ENCODE measurements at places on chromosomes 16 and 17. TPM values are rescaled to one million over a fixed set of nuclear protein-coding genes. Genes with fewer than 3 reads are reported as not detected.
A peak's percentile ranks its signal among the peaks of the same experiment; 100 is the strongest.

GRCh38 chr16:7025616-7026190 is 306.9 kb upstream of the RBFOX1 start:
- peak; percentile 52 for DNase-seq
- H3K4me1 ChIP-seq = no peaks in the 10 kb centered on the region
- H3K4me3 ChIP-seq = no peak overlapping the region
- no peaks in the 10 kb centered on the region for H3K36me3 ChIP-seq
- H3K27me3 ChIP-seq = no peaks in the 10 kb centered on the region

DNA sequence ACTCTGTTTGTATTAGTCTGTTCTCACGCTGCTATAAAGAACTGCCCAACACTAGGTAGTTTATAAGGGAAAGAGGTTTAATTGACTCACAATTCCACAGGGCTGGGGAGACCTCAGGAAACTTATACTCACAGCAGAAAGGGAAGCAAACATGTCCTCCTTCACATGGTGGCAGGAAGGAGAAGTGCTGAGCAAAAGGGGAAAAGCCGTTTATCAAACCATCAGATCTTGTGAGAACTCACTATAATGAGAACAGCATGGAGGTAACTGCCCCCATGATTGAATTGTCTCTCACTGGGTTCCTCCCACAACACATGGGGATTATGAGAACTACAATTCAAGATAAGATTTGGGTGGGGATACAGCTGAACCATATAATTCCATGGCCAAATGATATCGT is 30.9 kb downstream of the ABCC1 start:
- H3K4me1 ChIP-seq = no peaks in the 10 kb centered on the region
- H3K27me3 ChIP-seq = no peaks in the 10 kb centered on the region
- H3K4me3 ChIP-seq = no peak overlapping the region
- H3K36me3 ChIP-seq = peaks cover 12% of the 10 kb centered on the region

Gene ZG16
- total RNA-seq = not detected

- H3K36me3 ChIP-seq = peaks cover 55% of the 10 kb centered on the region
- no peak overlapping the region for H3K27ac ChIP-seq
- H3K27me3 ChIP-seq = no peaks in the 10 kb centered on the region
Observed at GRCh38 chr17:67171560-67171959, 73.4 kb downstream of the HELZ start.

Gene NPW
- total RNA-seq = not detected

- no peaks in the 10 kb centered on the region for H3K27me3 ChIP-seq
- H3K27ac ChIP-seq = peak overlapping the region; percentile 30
- no peak for DNase-seq
- H3K36me3 ChIP-seq = no peaks in the 10 kb centered on the region
- H3K4me1 ChIP-seq = peaks cover 37% of the 10 kb centered on the region
Observed at GRCh38 chr16:325375-326145, 27.0 kb downstream of the AXIN1 start.

DNA sequence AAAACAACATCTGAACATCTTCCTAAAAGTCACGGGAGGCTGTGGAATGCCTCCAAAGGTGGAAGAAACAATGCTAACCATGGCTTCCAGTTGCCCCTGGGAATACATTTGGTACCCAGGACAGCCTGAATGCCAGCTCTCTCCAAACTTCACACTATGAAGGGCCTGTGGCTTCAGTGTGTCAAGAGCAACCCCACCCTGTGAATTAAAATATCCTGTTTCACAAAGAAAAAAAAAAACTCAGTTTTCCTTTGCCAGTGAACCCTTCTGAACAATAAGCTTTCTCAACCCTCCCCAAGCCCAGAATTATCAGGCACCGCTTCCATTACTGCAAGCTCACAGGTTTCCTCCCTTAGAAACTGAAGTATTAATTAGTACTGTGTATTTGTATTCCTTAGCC is 69.8 kb downstream of the SLC39A11 start:
- no peaks in the 10 kb centered on the region for H3K36me3 ChIP-seq
- no peak for DNase-seq
- H3K4me1 ChIP-seq = no peaks in the 10 kb centered on the region
- no peaks in the 10 kb centered on the region for H3K27me3 ChIP-seq

DNA sequence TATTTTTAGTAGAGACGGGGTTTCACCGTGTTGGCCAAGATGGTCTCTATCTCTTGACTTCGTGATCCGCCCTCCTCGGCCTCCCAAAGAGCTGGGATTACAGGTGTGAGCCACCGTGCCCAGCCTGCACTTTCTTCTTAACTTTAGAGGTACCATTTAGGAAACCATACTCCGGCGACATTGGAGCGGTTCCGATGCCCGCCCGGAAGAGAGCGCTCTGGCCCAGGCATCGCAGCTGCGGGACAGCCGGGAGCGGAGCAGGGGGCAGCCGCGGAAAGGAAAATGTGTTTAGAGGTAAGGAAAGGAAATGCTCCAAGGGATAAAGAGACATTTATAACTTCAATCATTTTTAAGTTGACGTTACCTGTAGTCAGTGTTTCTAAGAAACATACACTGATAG is 6.0 kb upstream of the HS3ST3B1 start:
- no peak for DNase-seq
- peaks cover 83% of the 10 kb centered on the region for H3K27me3 ChIP-seq
- H3K27ac ChIP-seq = no peak overlapping the region

GRCh38 chr17:13631529-13631928 is 29.8 kb upstream of the HS3ST3A1 start:
- no peak overlapping the region for H3K4me3 ChIP-seq
- H3K27ac ChIP-seq = no peak overlapping the region
- no peaks in the 10 kb centered on the region for H3K27me3 ChIP-seq
- no peak for DNase-seq
- H3K36me3 ChIP-seq = no peaks in the 10 kb centered on the region
- no peaks in the 10 kb centered on the region for H3K4me1 ChIP-seq

- H3K27me3 ChIP-seq = no peaks in the 10 kb centered on the region
- H3K4me3 ChIP-seq = no peak overlapping the region
- H3K36me3 ChIP-seq = no peaks in the 10 kb centered on the region
- no peaks in the 10 kb centered on the region for H3K4me1 ChIP-seq
- DNase-seq = no peak
Observed at GRCh38 chr17:46722662-46723285, 95.7 kb downstream of the WNT3 start.

Gene SULT1A1
- total RNA-seq = 40.6 TPM

Gene IRX5
- not detected for total RNA-seq

GRCh38 chr17:80082403-80083135 is 18.8 kb upstream of the GAA start:
- H3K27ac ChIP-seq = no peak overlapping the region
- H3K4me3 ChIP-seq = no peak overlapping the region
- H3K4me1 ChIP-seq = no peaks in the 10 kb centered on the region
- no peaks in the 10 kb centered on the region for H3K27me3 ChIP-seq
- peak; percentile 60 for DNase-seq

DNA sequence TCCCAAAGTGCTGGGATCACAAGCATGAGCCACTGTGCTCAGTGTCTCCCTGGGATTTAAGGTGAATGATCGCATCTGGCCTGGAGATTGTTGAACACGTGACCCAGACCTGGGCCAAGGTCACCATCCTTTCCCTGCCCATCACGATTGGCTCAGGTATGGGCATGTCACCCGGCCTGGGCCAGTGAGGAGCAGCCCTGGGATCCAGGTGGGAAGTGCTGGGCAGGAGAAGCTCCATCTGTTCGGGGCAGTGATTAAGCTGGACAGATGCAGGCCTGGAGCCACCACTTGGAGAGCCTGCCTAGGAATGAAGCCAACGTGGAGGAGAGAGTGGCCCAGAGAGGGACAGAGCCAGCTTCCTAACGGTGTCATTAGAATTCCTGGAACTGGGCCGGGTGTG is 6.8 kb downstream of the LAT start:
- H3K36me3 ChIP-seq = no peaks in the 10 kb centered on the region
- DNase-seq = no peak
- no peak overlapping the region for H3K4me3 ChIP-seq
- H3K27me3 ChIP-seq = no peaks in the 10 kb centered on the region
- H3K27ac ChIP-seq = no peak overlapping the region

Gene KRTAP3-2
- not detected for total RNA-seq

Gene RFFL
- 23.0 TPM for total RNA-seq

Gene FBXO39
- not detected for total RNA-seq

DNA sequence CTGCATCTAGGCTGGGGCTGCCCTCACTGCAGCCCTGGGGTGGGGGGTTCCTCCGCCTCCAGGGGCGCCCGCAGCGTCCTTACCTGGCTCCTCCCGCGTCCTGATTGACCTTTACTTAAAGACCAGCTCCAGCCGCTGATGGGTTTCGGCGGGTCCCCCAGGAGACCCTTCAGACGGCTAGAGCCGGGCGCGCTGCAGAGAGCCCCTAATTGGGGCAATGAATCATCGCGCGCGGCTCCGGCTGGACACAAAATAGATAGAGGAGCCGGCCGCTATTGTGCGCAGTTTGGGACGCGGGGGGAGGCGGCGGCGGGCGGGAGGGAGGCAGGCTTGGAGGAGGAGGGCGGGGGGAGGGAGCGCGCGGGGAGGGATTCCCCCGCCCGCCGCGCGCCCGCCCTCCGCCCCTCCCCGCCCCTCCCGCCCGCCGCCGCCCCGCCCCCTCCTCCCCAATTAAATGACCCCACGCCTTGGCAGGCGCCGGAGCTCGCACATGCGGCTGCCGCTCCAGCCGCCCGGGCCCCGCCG is 56.5 kb upstream of the CIBAR2 start:
- H3K27ac ChIP-seq = peak overlapping the region; percentile 39
- peaks cover 15% of the 10 kb centered on the region for H3K4me1 ChIP-seq
- DNase-seq = peak; percentile 60
- peak overlapping the region; percentile 18 for H3K4me3 ChIP-seq
- H3K36me3 ChIP-seq = no peaks in the 10 kb centered on the region

Gene MYL4
- not detected for total RNA-seq

DNA sequence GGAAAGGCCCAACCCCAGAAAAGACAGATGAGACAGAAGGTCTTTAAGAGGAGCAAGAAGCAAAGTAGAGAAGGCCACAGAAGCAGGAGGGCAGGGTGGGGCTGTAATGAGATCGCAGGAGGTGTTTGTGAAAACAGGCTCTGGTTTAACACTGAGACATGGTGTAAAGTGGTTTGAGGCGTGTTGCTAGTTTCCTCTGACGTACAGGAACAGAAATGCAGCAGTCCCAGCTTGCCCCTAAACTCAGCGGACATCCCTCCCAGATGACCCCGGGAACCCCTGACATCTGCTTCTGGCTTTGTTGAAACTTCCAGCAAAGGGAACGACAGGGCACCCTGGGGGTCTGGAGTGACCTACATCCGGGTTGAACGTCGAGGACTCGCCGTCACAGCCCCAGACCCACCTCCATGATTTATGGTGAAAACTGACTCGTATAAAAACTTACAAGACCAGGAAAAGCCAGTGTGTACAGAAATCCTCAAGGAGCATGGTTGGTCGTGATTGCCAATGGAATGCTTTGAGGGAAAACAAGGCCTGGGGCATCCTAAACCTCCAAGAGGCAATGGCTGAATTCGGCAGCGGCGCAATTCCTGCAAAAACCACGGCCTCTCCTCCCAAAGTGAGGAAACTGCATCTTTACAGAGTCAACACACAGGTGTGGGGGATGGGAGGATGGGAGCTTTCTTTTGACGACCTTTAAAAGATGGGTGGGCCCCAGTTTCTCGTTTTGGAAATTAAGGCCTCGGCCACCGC is 25.8 kb downstream of the LITAF start:
- no peak overlapping the region for H3K4me3 ChIP-seq
- peaks cover 6% of the 10 kb centered on the region for H3K36me3 ChIP-seq
- no peaks in the 10 kb centered on the region for H3K27me3 ChIP-seq
- peak overlapping the region; percentile 68 for H3K27ac ChIP-seq
- H3K4me1 ChIP-seq = peaks cover 78% of the 10 kb centered on the region

Gene NHLRC4
- 1.2 TPM for total RNA-seq

DNA sequence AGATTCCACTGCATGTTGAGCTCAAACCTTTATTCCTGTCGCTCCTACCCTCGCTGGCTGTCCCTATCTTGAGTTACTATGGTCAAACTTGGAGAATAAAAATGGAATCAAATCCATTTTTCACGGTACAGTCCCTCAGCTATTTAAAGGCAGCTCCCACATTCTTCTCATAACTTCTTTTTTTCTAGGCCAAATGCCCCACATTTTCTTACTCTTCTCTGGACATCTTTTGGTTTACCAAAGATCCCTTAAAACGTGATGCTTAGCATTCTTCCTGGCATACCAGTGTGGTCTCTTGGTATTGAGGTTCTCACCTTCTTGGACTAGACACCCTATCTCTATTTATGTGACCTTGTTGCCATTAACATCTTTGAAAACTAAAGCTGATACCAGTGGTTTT is 48.3 kb upstream of the MAF start:
- H3K27me3 ChIP-seq = no peaks in the 10 kb centered on the region
- H3K4me3 ChIP-seq = no peak overlapping the region
- DNase-seq = no peak
